ENCODE measurements at places on chromosomes 16 and 17. TPM values are rescaled to one million over a fixed set of nuclear protein-coding genes. Genes with fewer than 3 reads are reported as not detected.

- peak; percentile 92 for DNase-seq
Observed at GRCh38 chr17:48678141-48678971, 44.0 kb downstream of the PRAC1 start.

DNA sequence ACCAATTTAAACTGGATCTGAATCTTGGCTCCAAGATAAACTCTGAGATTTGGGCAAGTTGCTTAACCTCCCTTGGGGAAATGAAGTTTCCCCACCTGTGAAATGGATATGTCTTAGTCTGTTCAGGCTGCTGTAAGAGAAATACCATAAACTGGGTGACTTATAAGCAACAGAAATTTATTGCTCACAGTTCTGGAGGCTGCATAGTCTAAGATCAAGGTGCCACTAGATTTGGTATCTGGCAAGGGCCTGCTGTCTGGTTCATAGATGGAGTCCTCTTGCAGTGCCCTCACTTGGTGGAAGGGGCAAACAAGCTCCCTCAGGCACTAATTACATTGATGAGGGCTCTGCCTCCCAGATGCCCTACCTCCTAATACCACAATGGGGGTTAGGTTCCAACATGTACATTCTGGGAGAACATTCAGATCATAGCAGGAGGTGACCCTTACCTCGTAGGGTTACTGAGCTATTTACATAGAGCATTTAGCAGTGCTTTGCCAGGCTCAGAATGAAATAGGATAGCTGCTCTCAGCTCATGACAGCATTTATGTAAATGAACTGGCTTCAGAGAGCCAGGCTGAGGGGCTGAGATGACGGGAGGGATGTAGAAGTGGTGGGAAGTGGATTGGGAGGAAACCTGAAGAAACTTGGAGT lies 83.9 kb downstream of the SPECC1 start:
- no peak for DNase-seq

DNA sequence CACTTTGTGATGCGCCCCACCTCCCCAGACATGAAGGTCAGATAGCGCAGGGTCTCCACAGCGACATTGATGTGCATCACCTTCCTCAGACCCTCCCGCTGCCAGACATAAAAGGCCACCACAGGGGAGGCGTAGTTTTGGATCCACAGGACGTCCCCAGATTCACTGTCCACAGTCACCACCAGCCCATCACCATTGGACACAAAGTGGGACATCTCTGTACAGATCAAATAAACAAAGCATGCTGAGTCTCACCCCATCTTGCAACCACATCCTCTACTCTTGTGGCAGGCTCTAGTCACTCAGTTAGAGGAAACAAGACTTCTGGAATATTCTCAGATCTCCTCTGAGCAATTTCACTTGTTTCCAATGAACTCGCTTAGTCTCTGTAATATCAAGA lies 46.3 kb upstream of the ICAM2 start:
- DNase-seq, result peak; percentile 79

- no peak for DNase-seq
Observed at GRCh38 chr17:50689251-50689650, 18.5 kb downstream of the ANKRD40 start.

DNA sequence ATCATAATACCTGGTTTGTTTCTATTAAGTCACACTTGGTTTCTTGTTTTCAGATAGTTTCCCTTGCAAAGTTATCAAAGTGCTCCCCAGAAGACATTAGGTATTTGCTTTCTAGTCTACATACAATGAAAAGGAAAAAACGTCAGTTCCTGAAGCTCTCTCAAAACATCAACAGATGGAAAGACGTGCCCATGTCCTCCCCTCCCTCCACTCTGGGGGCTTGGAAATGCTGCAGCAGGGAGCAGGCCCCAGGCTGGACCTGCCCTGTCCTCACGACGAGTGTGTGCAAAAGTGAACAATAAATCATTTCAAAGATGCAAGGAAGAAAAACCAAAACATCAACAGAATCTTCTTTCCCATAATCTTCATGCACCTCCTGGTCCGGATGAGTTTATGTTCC lies 118.5 kb downstream of the USP22 start:
- peak; percentile 44 for DNase-seq

GRCh38 chr17:4235372-4236279 lies 28.2 kb downstream of the ANKFY1 start:
- DNase-seq, result no peak

GRCh38 chr16:54215471-54215870 lies 71.1 kb downstream of the IRX3 start:
- DNase-seq, result no peak

TBC1D28 gene
- total RNA-seq, result not detected

EPX gene
- not detected for total RNA-seq

- DNase-seq, result no peak
Observed at GRCh38 chr17:80749611-80750010, 205.0 kb downstream of the RPTOR start.

SCIMP gene
- not detected for total RNA-seq

- DNase-seq, result no peak
Observed at GRCh38 chr16:61792194-61792909, 243.9 kb downstream of the CDH8 start.

- DNase-seq, result no peak
Observed at GRCh38 chr16:70512456-70512855, 10.9 kb downstream of the COG4 start.

DNA sequence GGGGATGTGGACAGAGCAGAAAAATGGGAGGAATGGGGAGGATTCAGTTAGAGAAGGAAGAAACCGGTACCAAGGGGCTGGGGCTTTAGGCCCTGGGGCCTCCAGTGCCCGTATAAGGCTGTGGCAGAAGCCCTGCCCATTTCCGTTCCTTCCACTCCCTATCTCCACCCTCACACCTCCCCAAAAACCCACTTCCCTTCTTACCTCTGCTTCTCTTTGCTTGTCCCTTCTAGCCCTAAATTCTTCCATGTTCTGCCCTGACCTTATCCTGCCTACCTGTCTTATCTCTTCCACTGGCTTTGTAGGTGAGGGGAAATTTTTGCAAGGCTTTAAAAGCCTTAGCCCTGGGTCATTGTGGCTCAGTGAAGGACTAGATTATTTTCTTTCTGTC lies 4.1 kb downstream of the RNF167 start:
- DNase-seq, result peak; percentile 90

GRCh38 chr17:78490673-78491072 lies 86.5 kb downstream of the DNAH17 start:
- no peak for DNase-seq

DNA sequence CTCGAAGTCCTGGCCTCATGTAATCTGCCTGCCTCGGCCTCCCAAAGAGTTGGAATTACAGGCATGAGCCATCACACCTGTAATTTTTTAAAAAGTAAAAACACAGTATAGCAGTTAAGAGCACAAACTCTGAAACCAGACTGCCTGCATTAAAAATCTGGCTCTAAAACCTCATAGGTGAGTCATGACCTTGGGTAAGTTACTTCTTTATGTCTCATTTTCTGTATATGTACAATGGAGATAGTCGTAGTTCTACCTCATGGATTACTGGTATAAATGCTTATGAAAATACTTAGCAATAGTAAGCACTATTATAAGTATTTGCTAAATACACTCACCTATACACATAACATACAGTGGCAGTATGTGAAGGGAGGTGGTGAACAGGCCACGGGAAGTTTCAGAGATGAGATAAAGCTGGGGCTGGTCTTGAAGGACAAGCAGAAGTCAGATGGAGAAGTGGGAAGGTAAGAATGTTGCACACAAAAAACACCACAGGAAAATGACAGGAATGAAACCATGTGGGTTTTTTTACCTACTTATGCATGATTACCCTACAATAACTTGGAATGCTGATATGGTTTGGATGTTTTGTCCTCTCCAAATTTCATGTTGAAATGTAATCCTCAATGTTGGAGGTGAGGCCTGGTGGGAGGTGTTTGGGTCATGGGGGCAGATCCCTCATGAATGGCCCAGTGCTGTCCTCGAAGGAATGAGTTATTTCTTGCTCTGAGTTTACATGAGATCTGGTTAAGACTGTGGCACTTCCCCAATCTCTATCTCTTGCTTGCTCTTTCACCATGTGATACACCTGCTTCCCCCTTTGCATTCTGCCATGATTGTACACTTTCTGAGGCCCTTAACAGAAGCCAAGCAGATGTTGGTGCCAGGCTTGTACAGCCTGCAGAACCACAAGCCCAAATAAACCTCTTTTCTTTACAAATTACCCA lies 33.9 kb downstream of the ZNF652 start:
- DNase-seq, result no peak

DNA sequence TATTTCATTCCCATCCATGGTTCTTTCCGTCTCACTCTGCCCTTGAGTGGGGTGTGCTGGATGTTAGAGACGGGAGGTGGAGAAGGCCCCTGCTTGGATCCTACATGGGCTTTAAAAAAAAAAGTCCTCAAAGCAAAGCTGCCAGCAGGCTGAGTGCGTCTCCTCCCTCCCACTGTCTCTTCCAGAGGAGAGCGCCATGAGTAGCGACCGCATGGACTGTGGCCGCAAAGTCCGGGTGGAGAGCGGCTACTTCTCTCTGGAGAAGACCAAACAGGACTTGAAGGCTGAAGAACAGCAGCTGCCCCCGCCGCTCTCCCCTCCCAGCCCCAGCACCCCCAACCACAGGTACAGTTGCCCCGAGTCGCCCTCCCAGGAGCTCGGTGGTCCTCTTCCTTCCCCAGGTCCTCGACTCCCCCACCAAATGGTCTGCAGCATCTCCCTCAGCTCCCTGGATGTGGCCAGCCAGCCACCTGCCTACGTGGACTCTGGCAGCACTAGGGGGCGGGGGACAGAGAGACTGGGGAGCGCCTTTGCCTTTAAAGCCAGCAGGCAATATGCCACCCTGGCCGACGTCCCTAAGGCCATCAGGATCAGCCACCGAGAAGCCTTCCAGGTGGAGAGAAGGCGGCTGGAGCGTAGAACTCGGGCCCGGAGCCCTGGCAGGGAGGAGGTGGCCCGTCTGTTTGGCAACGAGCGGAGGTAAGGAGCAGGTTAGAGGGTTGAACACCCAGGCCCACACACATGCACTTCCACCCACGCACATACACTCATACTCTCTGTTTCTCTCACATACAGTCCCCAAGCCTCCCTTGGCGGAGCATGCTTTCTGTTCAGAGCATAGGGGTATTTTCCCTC lies 68.2 kb downstream of the PLD6 start:
- no peak for DNase-seq

GRCh38 chr17:57091186-57091618 lies 6.2 kb downstream of the AKAP1 start:
- DNase-seq, result no peak

DNA sequence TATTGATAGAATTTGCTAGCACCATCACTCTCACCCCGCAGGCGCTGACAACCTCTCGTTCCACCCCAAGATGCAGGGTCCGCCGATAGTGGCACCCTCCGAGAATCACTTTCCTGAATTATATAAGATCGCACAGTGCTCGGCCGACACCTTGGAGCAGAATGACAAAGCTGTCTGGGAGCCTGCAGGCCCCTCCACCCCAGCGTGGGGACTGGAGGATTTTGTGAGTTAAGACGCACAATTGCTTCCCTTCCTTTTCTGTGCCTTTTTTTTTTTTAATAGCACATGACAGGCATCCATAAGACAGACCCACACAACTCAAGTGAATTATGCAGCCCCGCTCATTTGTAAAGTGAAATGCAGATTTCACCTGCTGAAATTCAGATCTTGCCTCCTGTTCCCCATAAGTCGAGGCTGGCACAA lies 155.3 kb downstream of the C16orf78 start:
- no peak for DNase-seq

DNA sequence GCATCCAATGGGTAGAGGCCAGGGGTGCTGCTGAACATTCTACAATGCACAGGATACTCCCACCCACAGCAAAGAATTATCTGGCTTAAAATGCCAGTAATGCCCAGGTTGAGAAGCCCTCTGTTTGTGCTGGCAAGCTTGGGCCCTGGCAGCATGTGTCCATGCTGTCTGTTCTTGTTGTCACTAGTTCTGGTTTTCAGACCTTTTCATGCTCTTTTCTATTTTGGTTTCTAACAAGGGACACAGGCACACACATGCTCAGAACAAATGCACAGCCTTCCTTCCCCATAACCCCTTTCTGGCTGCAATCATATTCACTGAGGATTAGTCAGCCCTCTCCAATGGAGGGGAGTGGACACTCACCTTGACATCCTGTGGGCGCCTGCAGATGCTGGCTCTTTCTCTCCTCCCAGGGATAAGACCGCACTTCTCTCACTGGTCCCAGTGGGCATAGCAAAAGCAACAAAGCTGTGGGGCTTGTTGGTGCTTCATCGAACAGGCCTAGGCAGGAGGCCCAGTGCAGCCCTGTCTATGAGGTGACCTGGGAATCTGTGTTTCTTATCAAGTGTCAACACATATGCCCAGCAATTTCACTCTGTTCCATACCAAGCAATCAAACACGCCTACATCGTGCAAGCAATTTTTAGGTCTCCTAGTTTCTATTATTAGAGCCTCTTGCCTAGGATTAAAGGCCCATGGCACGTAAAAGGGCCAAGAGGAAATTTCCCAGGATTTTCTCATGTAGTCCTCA lies 271.1 kb upstream of the CCL2 start:
- no peak for DNase-seq

All from activated CD4-positive, alpha-beta T cell treated with anti-CD3 and anti-CD28 coated beads, Interleukin-2, amount 10 ng/mL, durations not matched to agents 24 days and 14 days (primary cell).